ENCODE measurements at places on chromosomes 13 and 19.

DNA sequence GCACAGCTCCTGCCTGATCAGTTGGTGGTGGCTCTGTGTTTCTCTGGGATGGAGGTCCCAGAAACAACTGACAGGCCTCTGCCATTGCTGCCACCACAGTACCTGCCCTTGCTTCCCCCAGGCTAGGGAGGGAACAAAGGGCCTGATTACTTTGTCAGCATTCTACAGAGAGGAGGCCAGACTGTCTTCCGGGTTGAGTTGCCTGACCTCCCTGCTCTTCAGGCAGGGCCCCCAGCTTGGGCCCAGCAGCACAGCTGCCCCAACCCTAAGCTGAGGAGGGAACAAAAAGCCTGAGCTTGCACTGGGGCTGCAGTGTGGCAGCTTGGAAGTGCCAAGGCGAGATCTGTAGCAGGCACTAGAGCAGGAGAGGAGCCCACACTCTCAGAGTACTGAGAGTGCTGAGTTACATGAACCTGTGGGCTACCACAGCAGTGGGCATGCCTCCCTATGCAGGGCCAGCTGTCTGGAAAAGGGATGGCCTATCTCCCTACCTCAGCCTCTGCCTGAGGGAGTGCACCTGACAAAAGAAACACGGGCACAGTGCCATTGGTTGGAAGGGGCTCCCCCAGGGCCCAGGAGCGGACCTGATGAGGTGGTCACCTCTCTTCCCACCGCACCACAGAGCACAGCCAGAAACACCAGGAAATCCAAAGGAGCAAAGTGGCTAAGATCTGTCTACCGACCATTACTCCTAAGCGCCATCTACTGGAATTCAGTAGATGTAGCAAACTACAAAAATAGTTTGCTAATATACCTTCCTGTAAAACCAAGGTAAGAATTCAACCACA lies 24.4 kb downstream of the SLC25A15 start:
- DNase-seq, result no peak

DNA sequence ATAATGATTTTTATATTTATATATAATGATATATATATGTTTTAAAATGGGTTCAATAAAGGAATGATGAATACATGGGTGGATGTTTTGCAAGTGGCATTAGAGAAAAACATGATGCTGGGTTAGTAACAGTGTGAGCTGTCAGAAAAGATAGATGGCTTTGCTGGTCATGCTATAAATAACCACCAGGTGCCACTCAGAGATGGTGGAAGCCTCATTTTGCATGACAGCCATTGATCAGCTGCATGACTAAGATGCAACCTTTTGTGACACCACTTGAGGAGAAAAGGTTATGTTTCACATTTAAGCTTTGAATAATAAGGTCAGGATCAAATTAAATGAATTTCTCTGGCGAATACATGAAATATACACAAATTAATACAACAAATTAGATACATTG lies 737.7 kb downstream of the PCDH9 start:
- DNase-seq, result no peak

DNA sequence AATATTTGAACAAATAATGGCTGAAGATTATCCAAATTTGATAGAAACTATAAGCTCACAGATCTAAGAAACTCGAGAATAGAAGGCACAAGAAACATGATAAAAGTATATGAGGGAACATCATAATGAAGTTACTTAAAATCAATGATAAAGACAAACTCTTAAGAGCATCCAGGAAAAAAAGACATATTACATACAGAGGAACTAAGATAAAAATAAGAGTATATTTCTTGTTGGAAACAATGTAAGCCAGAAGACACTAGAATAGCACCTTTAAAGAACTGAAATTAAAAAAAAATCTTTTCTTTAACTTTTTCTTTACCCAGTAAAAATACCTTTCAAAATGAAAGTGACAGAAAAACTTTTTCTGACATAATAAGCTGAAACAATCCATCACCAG lies 356.4 kb downstream of the DNAJC15 start:
- DNase-seq, result no peak

DNA sequence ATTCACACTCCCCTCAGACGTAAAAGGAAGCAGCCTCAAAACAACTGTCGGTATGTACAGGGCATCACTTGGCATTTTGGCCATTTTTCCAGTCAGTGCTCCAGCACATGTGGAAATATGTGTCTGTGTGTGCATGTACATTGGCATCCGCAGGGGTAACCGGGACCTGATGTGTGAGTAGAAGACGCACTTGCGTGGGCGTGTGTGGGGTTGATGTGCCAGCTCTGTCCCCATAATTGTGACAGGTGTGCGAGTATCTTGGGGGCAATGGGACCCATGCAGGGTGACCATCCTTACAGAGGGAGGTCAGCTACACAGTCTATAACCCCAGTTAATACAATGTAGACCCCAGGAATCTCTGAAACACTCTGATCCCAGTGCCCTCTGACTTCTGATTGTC lies 7.3 kb upstream of the ZNF331 start:
- DNase-seq, result no peak

DNA sequence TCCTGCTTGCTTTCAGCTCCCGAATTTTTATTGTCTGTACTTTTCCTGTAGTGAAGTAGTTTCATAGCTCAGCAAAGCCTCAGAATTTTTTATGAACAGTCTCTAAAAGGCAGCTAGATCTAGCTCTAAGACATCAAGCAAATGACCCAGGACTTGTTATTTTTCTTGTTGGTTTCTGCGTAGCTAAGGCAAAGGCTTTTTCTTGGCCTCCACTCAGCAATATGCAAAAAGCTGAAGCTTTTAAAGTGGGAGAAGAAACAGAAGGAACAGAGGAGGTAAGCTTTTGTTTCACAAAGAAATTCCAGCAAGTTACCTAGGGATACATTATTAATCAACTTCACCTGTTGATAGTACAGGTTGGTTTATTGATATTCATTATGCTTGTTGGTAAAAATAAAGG lies 235.9 kb downstream of the PCDH20 start:
- DNase-seq, result no peak

- no peak for DNase-seq
These were observed 6.5 kb downstream of the NKPD1 start for GRCh38 chr19:45154064-45154827.

GRCh38 chr19:49200238-49200862 lies 42.8 kb downstream of the TRPM4 start:
- no peak for DNase-seq

- DNase-seq, result no peak
These were observed 12.5 kb upstream of the ASF1B start for GRCh38 chr19:14148751-14149410.

DNA sequence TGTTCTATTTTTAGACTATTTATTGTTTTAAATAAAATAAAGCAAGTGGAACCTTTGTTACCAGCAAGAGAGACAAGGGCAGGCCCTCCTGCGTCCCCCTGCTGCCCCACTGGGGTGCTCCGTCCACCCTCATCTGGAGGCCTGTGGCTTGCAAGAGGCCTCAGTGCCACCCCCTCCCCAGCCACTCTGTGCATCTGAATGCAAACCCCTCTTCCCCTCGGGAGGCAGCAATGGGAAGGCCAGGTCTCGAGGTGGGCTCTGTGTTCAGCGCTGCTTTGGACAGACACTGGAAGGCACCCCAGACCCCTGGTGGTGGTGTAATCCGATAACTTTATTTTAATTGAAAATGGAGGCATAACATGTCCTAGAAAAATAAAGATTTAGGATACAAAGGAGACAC lies 4.6 kb downstream of the SIX5 start:
- DNase-seq, result no peak

DNA sequence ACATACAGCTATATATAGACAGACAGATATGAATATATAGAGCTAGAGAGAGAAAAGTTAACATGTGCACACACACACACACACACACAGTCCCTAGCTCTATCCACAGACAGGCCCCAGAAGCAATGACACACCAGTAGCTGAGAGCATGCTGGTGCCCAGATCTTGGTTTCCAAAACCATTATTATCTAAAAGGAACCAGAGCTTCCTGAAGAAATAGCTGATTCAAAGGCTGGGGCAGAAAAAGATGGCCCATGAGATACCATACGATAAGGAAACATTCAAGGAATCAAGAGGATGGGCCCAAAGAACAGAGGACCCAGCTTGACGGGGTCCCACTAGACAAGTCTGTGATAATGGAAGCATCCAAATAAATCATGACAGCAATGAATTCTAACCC lies 53.4 kb downstream of the ABCC4 start:
- DNase-seq, result no peak

DNA sequence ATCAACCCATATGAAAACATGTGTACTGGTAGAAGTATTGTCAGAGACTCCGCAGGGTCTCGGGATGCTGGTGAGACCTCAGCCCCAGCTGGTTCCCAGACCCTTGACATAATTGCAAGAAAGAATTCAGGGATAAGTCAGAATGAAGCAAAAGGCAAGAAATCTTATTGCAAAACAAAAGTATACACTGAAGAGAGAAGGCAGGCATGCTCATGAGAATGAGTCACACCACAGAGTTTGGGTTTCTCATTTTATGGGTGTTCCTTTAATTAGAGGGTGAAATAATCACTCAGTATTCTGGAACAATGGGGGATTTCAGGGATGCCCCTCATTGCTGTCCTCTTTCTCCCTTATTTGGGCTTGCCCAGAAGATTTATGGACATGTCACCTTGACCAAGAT lies 1423.8 kb upstream of the MIR17HG start:
- DNase-seq, result no peak

GRCh38 chr19:28235606-28236125 lies 977.3 kb downstream of the UQCRFS1 start:
- no peak for DNase-seq

DNA sequence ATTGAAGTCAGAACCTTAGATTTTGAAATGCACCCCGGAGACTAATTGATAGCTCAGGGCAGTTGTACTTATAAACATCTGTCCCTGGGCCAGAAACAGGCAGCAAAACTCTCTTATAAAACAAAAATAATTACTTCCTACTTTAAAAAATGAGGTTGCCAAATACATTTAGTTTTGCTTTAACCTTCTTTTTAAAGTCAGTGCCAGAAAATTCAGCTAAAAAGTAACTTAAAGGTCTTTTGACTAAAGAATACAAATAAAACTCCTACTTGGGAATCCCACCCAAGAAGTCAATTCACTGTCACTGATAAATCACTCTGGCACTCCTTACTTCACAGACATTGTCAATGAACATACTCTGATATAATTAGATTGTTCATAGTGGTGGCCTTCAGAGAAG lies 60.7 kb downstream of the DOCK9 start:
- DNase-seq, result no peak

DNA sequence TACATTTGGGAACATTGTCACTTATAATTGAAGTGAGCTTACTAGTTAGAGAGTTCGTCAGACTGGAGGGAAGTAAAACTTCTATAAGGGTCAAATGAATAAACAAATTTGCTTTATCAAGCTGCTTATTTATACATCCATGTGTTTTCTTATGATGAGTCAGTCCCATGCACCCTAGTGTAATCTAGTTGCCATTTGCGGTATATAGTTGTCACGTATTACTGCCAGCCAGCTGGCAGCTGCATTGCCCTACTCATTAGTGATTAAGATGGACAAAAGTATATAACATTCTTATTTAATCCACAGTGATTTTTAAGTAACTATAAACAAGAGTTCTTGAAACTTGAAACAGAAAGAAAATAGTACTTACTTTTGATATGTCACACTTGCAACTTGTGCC lies 182.4 kb downstream of the GPC6 start:
- no peak for DNase-seq

DNA sequence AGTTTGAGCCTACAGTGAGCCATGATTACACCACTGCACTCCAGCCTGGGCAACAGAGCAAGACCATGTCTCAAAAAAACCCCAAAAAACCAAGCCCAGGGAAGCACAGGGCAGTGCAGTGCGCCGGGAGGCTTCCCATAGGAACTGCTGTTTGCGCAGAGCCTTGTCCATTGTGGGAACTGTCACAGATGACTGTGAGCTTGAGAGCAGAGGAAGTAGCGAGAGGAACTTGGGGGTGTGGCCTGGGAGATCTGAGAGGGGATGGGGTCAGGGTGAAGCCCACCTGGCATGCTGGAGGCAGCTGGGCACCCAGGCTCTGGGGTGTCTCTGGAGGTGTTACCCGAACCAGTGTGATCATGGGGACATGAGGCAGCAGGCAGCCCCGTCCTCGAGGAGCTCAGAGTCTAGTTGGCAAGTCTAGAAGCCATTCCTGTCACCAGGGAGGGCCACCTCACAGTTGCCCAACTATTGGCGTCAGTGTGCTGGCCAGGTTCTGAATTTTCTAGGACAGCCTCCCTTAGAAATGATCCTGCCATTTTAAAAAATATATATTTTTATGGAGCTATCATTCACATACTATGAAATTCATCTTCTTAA lies 10.4 kb downstream of the KDM4B start:
- no peak for DNase-seq

- DNase-seq, result no peak
These were observed 401.2 kb downstream of the SPRY2 start for GRCh38 chr13:79939689-79940088.

DNA sequence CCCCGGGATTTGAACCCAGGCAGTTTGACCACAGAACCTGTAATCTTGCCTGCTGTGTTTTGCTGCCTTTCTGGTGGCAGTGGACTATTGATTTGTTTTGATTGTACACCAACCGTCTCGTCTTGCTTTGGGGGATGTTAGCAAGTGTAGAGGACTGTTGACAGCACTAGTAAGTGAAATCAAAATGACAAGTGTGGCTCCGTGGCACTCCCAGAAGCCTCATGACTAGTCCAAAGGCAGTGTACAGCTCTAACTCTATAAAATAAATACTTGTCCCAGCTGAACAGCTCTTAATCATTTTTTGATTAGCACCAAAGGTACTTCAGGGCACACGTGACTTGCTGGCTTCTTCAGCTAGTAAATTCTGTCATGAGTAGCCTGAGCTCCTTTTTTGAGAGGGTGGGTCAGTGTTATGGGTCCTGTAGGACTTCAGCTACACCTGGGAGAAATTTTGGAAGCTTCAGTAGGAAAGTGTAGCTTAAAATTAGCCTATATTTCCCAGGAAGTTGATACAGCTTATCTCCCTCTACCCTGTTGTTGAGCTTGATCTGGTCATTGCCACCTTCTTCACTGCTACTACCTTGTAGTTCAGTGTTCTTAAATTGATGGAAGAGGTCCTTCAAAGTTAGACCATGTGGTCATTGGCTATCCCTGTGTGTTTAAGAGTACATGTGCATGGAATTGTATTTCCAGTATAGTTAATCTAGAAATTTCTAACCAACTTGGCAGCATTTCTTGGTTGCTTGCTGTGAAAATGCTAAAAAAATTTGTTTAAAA lies 15.1 kb downstream of the TM9SF2 start:
- no peak for DNase-seq

DNA sequence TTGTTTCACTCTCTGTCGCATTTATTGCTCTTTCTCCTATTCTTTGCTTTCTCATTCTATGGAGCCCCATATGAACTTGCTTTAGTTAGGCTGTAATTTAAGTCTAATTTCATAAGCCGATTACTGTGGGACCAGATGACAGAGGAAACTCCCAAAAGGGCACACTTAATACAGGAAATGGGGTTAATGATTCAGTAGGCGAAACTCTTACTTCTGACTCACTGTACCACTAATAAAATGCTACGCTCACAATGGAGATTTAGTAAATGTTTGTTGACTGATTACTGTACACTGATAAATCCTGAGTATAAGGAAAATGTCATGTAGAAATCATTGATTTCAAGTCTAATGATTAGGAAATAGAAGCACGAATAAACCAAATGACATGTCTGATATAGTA lies 276.4 kb downstream of the KLF5 start:
- no peak for DNase-seq
